ENCODE measurements at places on chromosomes 7 and 10. TPM values are rescaled to one million over a fixed set of nuclear protein-coding genes. Genes with fewer than 3 reads are reported as not detected.

GRCh38 chr7:127876393-127876792, 154.8 kb downstream of the LRRC4 start:
- DNase-seq, result no peak

- DNase-seq, result no peak
Observed at GRCh38 chr10:24152270-24152669, 56.7 kb upstream of the KIAA1217 start.

TEX36 gene
- total RNA-seq, result not detected

SPACDR gene
- total RNA-seq, result not detected

NKX6-2 gene
- not detected for total RNA-seq

DNA sequence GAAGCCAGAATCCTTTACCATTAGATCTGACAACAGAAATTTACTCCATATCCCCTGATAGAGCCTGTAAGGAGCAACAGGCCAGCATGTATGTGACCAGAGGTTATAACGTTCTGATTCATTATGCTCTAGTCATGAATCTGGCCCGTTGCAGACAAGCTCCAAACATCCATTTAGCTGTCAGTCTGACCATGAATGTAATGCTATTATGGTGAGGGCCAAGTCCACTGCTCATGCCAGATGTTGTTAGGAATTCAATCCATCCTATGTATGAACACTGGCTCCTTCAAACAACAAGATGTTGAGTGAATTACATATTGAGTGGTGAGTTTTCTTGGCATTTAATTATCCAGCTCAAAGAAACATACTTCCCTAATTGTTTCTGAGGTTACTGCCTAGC, 610.1 kb upstream of the ANKRD30A start:
- DNase-seq, result no peak

GRCh38 chr7:27462575-27463270, 200.0 kb downstream of the HIBADH start:
- no peak for DNase-seq

- DNase-seq, result no peak
Observed at GRCh38 chr7:139635526-139636302, 112.2 kb downstream of the CLEC2L start.

GRCh38 chr7:27051451-27051850, 44.3 kb downstream of the HOXA1 start:
- no peak for DNase-seq

GRCh38 chr10:124946945-124947344, 5.0 kb downstream of the ZRANB1 start:
- no peak for DNase-seq

GRCh38 chr10:95877881-95878280, 29.9 kb upstream of the CC2D2B start:
- no peak for DNase-seq

GRCh38 chr7:151233804-151234203, 1.5 kb downstream of the CHPF2 start:
- DNase-seq, result no peak

ZNF92 gene
- 13.1 TPM for total RNA-seq

SLC29A4 gene
- 6.5 TPM for total RNA-seq
